Activated CD4-positive, CD25-positive, alpha-beta regulatory T cell treated with anti-CD3 and anti-CD28 coated beads, Interleukin-2, amount 50 U/mL, for 16 hours (primary cell): ENCODE measurements at places on chromosomes 4 and X.

GRCh38 chr4:113943863-113944262 is 35.6 kb downstream of the ARSJ start:
- DNase-seq, result no peak

DNA sequence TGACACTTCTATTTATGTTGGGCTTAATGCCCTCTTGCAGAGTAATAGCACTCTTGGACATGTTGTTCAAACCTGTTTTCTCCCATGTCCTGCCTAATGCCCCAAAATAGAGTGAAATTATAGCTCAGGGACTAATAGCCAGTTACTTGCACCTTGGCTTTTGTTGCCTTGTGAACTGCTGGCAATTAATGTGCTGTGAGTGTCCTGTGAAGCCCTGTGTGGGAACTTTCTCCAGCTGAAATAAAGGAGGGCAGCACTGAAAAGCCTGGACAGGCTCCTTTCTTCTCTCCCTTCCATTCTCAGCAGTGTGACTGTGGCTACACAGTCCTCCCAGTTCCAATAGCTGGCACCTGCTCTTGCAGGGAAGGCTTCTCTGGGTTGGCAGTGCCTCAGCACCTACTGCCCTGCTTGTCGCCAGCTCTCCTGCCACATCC is 72.4 kb downstream of the DCLK2 start:
- no peak for DNase-seq

- no peak for DNase-seq
These were observed 129.2 kb downstream of the KLHL13 start for GRCh38 chrX:117987373-117987772.

DNA sequence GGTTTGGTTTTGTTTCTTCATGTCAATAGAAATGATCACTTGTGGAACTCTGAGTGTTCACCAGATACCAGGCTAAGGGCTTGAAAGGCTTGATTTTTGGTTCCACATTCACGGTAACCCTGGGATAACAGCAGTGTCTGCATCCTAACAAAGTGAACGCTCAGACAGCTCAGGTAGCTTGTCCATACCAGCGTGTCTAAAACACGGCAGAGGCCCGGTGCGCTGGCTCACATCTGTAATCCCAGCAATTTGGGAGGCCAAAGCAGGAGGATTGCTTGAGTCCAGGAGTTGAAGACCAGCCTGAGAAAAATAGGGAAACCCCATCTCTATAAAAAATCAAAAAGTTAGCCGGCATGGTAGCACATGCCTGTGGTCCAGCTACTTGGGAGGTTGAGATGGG is 49.0 kb downstream of the HTRA3 start:
- DNase-seq, result no peak

DNA sequence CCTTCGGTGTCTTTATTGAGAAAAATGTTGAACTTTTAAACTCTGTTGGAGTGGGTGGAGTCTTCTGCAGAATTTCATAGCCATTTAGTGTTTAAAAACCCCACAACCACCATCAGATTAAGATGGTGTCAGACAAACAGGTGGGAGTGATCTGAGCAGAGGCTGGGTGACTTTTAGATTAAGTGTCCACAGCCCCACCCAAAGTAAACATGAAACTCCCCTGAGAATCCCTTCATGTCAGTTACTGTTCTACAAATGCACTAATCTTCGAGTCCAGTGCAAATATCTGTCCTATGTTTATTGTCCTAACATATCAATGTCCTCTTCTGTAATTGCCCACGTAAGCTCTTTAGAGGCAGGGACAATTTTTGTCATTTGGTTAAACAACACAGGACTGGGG is 175.6 kb upstream of the RBPJ start:
- no peak for DNase-seq

- DNase-seq, result no peak
These were observed 9.9 kb downstream of the NSG1 start for GRCh38 chr4:4396628-4397440.

GRCh38 chr4:4425696-4426095 is 38.8 kb downstream of the NSG1 start:
- no peak for DNase-seq

GRCh38 chr4:1676605-1677525 is 7.2 kb downstream of the FAM53A start:
- no peak for DNase-seq

GRCh38 chrX:16082470-16083085 is 40.8 kb upstream of the GRPR start:
- DNase-seq, result no peak

DNA sequence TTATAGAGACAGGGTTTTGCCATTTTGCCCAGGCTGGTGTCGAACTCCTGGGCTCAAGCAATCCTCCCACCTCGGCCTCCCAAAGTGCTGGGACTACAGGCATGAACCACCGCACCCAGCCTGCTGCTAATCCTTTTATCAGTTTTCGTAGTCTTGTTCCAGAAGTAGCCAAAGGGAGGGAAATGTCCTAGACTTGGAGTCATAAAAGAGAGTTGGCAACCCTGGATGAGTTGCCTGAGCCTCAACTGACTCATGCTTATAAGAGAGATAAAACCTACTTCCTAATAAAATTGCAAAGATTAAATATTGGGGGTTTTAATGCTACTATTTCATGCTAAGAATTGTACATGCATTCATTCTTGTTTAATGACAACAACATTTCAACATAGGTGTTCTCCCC is 44.3 kb downstream of the CD40LG start:
- no peak for DNase-seq

DNA sequence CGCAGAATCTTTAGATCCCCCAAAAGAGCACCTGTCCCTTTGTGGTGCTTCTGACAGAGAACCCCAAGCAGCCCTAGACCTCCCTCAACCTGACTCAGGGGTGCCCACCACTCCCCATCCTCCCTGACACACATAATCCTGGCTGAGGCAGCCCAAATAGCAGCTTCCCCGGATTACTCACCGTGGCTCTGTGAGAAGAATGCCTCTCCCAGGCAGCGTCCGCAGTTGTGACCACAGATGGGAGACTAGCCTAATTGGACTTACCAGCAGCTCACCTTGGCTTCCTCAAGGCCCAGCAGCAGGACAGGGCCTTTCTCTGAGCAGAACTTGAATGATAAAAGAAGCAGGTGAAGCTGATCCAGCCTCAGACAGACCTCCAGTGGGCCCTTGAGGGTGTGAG is 10.3 kb upstream of the ODAPH start:
- DNase-seq, result no peak

DNA sequence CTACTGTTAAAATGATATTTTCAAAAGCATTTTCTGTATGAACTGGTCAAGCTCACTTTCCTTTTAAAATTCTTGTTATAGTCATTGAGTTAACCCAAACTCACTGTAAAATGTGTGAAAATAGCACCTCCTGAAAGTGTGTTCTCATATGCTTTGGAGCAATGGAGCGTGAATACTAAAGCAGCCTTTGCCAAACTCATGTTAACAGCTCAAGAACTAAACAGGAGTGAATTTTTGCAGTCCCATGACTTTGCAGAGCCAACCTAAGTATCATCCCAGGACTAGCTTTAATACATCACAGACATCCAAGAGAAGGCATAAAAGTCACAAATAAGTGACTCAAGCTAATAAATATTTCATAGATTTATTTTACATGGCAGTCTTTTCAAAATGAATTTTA is 2.3 kb downstream of the AMMECR1 start:
- DNase-seq, result no peak

DNA sequence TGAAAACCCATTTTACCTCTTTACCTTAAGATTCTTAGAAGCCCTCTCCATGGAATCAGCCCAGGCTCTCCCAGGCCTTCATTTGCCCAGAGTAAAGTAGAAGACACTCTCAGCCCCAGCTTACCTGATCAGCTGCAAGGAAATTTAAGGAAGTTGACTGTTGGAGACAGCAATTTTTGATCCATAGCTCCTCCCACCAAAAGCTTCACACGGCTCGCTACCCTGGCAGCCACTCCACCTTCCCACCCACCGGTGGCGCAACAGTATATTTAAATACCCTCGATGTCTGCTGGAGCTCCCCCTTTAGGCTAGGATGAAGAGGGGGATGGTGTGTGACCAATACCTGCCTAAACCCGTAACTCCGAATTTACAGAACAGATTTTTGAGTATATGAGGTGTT is 75.4 kb downstream of the MBNL3 start:
- DNase-seq, result no peak

DNA sequence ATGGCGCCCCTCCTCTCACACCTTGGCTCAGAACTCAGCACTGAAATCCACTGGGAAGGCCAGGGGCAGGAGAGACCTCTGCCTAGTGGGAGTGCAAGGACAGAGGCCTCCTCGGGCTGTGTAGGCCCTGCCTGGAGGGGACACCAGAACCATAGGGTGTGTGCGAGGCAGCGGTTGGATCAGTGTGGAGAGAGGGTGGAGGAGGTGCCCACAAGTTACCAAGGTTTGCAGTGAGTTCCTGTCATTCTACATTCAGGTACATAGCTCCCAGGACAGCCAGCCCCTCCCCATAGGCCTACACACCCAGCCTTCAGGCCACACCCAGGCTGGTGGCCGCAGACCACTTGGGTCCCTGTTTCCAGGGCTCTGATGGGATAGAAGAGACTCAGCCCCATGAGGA is 19.2 kb upstream of the SPON2 start:
- no peak for DNase-seq

DNA sequence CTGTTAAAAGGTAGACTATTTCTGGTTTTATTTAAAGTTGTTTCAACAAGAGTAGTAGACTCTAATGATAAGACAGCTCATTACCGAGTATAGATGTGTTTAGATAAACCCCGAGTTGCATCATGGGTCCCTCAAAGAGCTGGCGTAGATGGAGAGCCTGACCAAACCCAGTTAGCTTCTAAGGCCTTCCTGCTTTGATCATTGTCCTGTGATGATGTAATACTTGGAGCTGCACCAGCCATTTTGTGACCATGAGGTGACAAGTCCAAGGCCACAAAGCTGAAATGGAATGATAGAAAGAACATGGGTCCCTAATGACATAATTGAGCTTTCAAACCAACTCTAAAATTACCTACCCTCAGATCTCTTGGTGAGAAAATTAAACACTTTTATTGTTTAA is 66.6 kb upstream of the TAB3 start:
- DNase-seq, result no peak

- no peak for DNase-seq
These were observed 1687.5 kb downstream of the STIM2 start for GRCh38 chr4:28548136-28548535.

DNA sequence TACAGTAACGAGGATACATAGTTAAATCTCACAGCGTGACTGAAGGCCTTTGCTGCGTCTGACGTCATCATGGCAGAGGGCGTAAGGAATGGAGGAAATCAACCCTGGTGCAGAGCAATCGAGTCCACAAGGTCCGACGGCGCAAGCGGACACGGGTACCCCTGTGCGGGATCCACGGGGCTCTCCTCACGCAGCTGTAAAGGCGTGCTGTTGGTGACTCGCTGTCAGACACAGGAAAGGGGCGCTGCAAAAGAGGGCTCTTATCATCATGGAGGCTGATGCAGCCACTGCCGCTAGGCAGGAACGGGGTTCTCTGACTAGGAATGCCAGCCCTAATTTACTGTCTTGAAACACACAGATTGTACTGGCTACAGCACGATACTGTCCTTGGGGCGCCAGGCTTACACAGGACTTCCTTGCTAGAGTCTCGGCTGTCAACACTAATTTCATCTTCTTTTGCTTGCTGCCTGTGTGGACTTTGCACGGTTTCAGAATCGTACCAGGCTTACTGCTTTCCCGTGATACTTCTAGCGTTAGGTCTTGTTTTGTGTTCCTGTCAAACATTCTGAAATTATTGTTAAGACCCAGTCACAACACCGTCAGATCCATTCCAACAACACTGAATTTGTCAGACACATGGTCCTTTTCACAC is 13.6 kb downstream of the RNF212 start:
- DNase-seq, result no peak

- no peak for DNase-seq
These were observed 62.4 kb downstream of the TSC22D3 start for GRCh38 chrX:107713203-107713542.

DNA sequence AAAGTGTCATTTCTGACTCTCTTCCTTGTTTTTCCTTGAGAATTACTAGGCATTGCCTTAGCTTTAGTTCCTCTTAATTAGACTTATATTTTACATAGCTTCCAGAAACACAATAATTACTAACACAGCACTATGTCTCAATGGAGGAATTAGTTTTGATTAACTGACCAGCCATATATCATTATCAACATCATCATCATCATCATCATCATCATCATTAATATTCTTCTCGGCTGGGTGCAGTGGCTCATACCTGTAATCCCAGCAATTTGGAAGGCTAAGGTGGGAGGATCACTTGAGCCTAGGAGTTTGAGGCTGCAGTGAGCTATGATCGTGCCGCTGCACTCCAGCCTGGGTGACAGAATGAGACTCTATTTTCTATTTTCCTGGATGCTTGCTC is 2.7 kb upstream of the SLC25A5 start:
- no peak for DNase-seq

GRCh38 chrX:97639526-97639925 is 755.8 kb downstream of the RPA4 start:
- DNase-seq, result no peak

DNA sequence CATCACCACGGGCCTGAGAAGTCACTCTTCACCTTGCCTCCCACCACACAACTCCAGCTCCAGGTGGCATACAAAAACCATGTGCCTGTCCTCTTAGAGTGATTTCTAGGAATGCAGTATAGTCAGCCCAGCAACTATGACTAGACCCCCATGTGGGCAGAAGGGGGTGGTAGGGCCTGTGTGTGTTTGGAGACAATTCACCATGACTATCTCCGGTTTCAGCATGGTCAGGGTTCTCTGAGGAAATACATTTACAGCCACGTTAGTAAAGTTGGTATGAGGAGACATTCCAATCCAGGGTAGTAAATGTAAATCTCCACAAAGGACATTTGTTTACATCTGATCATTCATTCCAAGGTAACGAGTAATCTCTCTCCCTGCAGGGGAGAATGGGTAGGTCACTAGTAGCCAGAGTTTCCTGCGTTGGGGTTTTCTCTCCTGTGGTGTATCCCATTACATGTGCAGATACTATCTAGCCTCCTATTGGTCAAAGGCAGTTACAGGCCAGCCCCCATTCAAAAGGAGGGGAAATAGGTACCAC is 4.2 kb upstream of the MTMR1 start:
- no peak for DNase-seq

- DNase-seq, result no peak
These were observed 2360.1 kb downstream of the PCDH7 start for GRCh38 chr4:33080275-33080674.

- no peak for DNase-seq
These were observed 3.8 kb upstream of the SERPINA7 start for GRCh38 chrX:106042296-106042695.

DNA sequence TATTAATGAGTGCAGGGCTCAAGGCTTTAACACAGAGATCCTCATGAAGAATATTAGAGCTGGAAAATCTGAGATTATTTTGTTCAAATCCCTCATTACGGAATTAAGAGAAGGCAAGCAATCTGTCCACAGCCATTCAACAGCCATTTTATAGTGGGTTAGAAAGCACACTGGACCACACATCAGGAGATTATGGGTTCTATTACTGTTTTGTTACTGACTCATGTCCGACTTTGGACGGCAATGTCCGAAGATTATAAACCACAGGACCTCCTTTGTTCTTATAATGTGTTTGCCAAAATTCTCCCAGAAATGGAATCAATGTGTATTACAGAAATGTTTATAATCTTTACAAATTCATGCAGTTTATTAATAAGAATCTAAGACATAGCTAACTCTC is 8.1 kb downstream of the LAMTOR3 start:
- no peak for DNase-seq
